Left renal pelvis (tissue), 4 donors: ENCODE measurements at places on chromosomes 12 and 14. TPM values are rescaled to one million over a fixed set of nuclear protein-coding genes. Genes with fewer than 3 reads are reported as not detected.

B4GALNT1 gene
- polyA plus RNA-seq = 0.86 TPM

- DNase-seq = no peak
Observed at GRCh38 chr12:130498589-130499385, 161.1 kb downstream of the PIWIL1 start.

DNA sequence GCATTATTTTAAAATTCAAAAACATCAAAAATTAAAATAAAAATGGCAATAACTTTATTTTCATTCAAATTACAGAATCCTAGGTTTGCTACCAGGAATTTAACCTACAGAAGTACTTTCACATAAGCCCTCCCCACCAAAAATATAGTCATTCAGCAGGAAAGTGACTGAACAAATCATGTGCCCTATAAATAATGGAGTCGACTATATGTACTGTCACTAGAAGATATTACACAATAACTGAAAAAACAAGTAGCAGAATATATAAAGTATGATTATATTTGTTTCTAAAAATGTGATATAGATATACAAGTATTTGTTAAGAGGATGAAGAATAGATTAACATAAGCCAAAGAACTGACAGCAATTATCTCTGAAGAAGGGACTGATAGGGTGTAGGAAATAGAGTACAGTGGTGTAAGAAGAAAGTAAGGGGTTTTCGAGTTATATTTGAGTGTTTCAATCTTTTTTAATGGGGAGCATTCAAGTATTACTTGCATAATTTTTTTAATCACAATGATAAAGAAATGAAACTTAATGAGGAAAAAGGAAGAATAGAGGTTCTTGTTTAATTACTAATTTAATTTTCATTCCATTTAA is 7.9 kb downstream of the C2CD5 start:
- no peak for DNase-seq

DNA sequence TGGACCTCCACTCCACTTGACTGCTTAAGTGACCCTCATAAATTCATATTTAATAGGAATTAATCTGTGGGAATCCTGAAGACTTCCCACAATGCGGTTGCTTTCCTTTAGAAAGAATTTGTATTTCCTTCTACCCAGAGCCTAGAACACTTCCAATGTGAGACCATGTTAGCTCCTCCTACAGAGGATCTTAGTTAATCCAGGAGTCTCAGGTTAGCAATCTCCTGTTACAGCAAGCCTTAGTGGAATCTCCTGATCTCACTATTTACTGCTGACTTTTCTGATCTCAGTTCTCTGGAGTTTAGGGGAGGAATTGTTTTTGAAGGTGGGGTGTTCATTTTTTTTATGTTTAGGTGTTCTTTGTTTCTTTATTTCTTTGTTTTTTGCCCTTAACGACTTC is 186.0 kb downstream of the SLC25A21 start:
- no peak for DNase-seq

DNA sequence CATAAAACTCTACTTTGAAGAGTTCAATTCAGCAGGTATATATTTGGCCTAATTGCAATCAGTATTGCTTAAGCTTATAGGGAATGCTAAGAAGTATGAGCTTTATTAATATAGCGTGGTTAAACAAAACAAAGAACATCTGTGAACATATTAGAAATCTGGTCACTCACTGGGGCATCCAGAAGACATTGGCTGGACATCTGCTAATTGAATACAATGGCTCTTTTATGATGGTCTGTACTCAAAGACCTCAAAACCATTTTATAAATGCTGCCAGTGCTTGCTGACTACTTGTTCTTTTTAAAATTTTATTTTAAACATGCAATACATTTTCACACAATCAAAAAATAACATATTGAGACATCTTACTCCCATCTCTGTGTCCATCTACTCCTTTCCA is 173.0 kb downstream of the STXBP6 start:
- DNase-seq = no peak

DNA sequence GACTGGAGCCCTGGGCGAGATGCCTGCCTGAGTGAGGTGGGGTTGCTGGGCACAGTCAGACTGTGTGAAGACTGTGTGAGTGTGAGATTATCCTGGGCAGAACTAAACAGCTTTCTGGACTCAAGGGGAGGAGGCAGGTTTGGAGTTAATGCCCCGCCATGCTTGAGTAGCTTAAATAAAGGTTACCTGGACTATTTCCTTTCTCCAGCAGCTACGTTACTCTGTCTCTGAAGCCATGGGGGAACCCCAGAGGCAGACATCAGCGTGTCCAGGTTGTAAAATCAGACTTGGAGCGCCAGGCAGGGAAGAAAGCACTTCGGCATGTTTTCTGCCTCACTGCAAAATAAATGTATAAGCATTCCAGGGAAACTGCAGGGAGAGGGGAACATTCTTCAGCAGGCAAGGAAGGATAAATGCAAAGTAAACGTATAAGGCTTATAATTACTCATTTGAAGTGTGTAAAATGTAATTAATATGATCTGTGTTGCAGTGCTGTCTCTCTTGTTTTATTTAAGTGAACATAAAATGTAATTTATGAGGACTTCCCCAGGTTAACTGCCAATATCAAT is 129.7 kb downstream of the CHST11 start:
- DNase-seq = no peak

- DNase-seq = no peak
Observed at GRCh38 chr12:55957106-55957859, 8.6 kb downstream of the PMEL start.
